Colonic mucosa (tissue), 4 donors: ENCODE measurements at places on chromosomes 11 and 22. TPM values are rescaled to one million over a fixed set of nuclear protein-coding genes. Genes with fewer than 3 reads are reported as not detected.
A peak's percentile ranks its signal among the peaks of the same experiment; 100 is the strongest.

DNA sequence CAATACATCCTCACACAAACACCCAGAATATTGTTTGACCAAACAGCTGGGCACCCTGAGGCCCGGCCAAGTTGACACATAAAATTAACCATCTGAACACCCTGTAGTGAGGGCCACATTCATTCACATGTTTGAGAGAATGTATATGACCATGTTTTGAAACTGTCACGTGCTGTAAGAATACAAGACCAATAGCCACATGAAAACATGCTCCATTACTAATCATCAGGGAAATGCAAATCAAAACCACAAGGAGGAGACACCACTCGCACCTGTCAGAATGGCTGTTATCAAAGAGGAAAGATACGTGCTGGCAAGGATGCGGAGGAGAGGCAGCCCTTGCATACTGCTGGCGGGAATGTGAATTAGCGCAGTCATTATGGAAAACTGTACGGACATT, 38.3 kb upstream of the IGSF9B start:
- no peak for DNase-seq

GRCh38 chr11:126140201-126140925, 71.1 kb downstream of the RPUSD4 start:
- no peak for DNase-seq

The CENPM gene
- total RNA-seq = 64.3 TPM

The MALAT1 gene
- total RNA-seq = 6,071 TPM

DNA sequence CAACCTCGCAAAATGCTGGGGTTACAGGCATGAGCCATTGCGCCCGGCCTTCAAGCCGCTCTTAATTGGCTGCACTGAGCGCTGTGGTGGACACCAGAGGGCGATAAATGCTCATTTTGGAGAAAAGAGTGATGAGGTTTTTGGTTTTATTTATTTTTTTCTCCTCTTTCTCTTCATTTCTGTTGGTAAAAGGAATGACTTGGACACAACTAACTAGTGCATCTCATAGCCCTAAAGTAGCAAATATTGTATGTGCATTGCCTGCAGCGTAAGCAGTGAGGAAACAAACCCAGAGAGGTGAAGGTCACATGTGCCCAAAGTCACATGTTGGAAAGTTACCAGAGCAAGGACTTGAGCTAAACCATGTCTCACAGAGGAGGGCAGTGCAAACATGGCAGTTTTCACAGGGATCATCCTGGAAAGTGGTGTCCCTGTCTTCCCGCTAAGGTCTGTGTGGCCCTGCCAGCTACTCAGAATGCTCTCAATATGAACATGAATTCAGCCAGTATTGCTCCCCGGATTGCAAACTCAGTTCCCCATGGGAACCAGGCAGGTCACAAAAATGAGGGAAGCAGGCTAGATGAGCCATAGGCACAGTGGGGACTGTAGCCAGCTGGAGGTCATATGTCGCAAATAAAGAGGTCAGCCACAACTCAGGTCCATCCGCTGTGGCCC, 8.6 kb upstream of the CD82 start:
- DNase-seq = peak; percentile 72

GRCh38 chr22:19042285-19043120, 79.7 kb downstream of the DGCR2 start:
- DNase-seq = no peak

The ISX gene
- 53.1 TPM for total RNA-seq

DNA sequence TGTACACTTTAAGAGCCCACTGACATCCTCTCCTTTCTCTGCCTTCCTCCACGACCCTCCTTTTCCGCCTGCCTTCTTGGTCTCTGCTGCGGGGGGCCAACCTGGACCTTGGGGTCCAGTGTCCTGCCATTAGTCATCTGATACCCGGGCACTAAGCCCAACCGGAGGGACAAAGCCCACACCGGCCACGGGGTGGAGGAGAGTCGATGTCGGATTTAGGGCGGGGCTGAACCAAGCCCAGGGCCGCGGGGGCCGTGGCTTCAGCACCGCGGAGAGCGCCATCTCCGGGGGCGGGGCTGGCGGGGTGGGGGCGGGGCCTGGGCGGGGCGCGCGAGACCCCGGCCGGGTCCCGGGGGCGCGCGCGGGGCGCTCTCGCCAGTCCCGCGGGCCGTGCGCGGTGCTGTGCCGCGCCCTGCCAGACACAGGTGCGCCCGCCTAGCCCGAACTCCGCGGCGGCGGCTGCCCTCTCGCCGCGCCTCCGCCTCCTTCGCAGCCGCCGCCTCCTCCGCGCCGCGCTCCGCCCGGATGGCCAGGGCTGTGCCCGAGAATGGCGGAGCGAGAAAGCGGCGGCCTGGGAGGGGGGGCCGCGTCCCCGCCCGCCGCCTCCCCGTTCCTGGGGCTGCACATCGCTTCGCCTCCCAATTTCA, at the start of gene MAPK8IP1:
Gene MAPK8IP1 (plus strand): TSS at position 378 of the 647 bp plus-strand sequence. CDS start 170 bp downstream, at position 548.
- DNase-seq = peak; percentile 59

- DNase-seq = no peak
These were observed 125.1 kb downstream of the SERGEF start for GRCh38 chr11:17887779-17888178.

The CCDC83 gene
- total RNA-seq = not detected

The EHF gene
- 289 TPM for total RNA-seq

GRCh38 chr11:16840951-16841350, 102.5 kb downstream of the C11orf58 start:
- no peak for DNase-seq
